ENCODE measurements at places on chromosomes 16 and 17.
A peak's percentile ranks its signal among the peaks of the same experiment; 100 is the strongest.

- no peak for DNase-seq
These were observed 28.3 kb downstream of the NLRC3 start for GRCh38 chr16:3548859-3549258.

GRCh38 chr16:1052721-1053120 lies 19.8 kb upstream of the SSTR5 start:
- no peak for DNase-seq

DNA sequence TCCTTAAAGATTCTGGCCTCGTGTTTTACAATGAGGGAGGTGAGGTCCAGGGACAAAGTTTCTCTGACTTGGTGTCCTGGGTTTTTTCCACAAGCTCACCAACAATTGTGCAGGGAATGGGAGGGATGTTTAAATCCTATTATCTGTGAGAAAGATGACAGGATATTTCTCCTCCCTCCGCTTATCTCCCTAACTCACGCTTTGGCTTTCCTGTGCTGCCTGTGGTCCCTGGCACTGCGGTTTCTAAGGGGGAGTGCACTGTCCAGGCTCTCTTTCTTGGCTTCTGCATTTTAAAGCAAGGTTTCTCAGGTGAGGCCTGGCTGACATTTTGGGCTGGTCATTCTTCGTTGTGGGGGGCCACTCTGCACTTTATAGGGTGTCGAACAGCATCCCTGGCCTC lies 16.4 kb downstream of the GGA3 start:
- DNase-seq = no peak

GRCh38 chr17:39174920-39175694 lies 9.1 kb upstream of the ARL5C start:
- DNase-seq = peak; percentile 61

- DNase-seq = no peak
These were observed 32.3 kb downstream of the METRNL start for GRCh38 chr17:83111516-83112282.

DNA sequence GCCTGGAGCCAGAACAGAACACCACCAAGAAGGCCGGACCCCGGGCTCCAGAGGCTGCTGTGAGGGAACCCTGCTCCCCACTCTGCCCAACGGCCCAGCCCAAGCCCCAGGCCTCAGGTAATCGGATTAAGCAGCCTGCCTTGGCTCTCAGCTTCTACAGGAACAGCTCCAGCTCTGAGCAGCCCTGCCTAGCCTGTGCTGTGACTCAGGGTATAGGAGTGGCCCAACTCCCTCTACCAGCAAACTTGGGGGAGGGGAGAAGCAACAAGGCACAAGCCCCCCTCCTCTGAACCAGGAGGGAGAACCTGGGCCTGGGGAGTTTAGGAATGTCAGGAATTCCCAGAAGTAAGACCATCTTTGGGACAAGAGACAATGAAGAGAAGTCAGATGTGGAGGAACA lies 849 bp upstream of the SOX15 start:
- no peak for DNase-seq

- no peak for DNase-seq
These were observed 97.1 kb downstream of the PITPNC1 start for GRCh38 chr17:67474081-67474661.

GRCh38 chr17:80416940-80417293 lies 1.9 kb downstream of the ENDOV start:
- no peak for DNase-seq

GRCh38 chr16:51458356-51459140 lies 307.5 kb upstream of the SALL1 start:
- DNase-seq = no peak

DNA sequence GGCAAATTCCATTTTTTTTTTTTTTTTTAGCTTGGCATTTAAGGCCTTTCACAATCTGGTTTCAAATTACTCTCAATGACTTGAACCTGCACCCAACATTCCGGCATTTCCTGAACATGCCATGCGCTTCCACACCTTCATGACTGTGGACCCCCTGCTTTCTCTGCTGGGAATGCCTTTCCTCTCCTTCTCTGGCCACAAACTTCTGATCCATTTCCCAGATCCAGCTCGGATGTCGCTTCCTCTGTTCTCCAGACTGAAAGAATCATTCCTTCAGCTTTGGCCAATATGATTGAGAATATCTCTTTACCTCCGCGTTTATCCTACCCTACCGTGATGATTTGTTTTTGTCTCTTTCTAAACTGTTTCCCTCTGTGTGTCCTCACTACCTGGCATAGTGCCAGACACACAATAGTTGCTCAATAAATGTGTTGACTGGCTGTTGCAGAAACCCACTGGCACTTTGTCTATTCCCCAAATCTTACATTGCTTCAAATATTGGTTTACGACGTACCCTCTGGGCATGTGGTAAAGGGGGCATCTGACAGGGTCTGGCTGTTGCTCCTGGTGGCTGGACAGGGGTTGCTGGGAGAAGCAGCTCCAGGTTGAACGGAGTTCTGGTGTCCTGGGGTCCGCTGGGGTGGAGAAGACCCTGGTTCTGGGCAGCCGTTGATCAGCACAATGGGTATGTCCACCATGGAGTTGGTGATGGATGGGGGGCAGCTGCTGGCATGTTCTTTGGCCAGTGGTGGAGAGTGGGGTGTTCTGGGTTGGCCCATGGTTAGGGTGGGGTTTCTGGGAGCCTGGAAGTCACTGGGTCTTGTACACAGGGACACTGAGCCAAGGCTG lies 14.7 kb downstream of the TNS4 start:
- DNase-seq = no peak

DNA sequence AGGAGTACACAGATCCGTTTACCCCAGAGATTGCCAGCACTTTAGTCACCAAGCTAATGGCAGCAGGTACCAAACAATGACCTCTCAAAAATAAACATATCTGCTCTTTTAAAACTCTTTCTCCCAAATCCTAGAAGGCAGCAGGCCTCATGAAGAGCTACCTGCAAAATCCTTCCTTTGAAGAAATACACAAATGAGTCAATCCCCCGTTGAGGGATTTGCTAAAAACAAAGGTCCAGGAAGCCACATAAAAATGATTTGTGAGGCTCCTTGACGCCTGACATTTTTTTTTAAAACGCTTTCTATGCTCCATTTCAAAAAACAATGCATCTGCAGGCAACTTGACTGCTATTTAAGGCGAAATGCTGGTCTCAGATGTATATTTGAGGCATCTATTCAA lies 58.2 kb downstream of the NACA2 start:
- DNase-seq = no peak

DNA sequence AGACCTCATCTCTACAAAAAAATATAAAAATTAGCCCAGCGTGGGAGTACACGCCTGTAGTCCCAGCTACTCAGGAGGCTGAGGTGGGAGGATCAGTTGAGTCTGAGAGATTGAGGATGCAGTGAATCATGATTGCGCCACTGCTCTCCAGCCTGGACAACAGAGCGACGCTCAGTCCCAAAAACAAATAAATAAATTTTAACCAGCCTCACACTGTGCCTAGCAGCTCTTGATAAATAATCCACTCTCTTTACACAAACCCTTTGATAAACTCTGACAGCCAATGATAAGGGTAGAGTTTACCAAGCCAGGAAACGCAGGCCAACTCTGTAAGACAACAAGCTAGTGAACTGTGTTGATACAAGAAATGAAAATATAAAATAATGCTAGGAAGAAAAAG lies 32.7 kb downstream of the LITAF start:
- DNase-seq = no peak

DNA sequence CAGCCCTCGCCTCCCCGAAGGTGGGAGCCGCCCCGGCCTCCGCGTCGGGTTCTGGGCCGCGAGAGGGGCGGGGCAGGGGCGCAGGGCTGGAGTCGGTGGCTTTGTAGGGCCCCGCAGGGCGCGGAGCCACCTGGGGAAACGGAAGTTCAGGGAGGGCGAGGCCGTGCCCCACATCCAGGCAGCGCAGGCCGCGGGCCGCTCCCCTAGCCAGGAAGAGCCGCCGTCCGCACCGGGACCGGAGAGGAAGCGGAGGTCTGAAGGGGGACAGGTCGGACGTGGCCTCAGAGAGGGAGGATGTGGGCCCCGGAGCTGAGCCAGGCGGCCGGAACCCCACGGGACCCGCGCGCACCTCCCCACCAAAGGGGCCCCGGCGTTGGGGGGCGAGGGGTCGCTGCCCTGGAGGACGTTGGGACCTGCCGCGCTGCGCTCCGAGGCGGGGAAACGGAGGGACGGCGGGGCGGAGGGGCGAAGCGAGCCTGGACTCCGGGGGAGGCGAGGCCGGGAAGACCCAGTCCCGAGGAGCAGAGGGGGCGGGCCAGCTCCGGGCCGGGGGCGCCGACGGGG lies 482 bp upstream of the SLC16A3 start:
- DNase-seq = peak; percentile 85

GRCh38 chr17:36509272-36509985 lies 22.9 kb downstream of the ZNHIT3 start:
- no peak for DNase-seq

DNA sequence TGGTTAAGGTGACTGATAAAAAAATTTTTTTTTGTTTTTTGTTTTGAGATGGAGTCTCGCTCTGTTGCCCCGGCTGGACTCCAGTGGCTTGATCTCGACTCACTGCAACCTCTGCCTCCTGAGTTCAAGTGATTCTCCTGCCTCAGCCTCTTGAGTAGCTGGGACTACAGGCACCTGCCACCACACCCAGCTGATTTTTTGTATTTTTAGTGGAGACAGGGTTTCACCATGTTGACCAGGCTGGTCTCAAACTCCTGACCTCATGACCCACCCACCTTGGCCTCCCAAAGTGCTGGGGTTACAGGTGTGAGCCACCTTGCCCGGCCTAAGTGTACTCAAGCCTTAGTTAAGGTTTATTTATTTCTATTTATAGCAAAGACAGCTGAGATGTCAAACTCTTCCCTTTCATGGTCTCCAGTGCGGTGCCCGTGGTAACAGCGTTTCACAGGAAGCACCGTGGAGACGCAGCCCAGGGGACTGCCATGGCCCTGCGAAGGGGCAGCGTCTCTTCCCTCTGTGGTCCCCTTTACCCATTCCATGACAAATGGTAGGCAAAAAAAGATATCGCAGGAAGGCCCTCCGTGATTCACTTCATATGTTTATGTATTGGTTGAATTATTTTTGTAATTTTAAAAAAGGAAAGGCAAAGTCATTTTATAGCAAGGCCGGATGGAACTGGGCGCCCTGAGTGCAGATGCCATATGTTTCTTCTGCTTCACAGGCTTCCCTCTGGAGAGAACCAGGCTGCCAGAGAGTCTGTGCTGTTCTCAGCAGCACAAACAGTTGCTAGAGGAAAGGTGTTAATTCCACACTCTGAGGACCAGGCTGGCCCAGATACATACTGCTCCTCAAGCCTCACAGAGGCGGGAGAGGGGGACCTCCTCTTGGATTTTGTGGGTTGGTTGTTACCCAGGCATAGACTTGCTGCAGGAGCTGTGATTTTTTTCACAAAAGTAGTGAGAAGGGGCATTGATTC lies 29.2 kb downstream of the DDX19A start:
- DNase-seq = no peak

GRCh38 chr17:50471009-50471905 lies 2.6 kb upstream of the CHAD start:
- DNase-seq = no peak

- no peak for DNase-seq
These were observed 135.7 kb downstream of the ABCA8 start for GRCh38 chr17:68819465-68819864.

DNA sequence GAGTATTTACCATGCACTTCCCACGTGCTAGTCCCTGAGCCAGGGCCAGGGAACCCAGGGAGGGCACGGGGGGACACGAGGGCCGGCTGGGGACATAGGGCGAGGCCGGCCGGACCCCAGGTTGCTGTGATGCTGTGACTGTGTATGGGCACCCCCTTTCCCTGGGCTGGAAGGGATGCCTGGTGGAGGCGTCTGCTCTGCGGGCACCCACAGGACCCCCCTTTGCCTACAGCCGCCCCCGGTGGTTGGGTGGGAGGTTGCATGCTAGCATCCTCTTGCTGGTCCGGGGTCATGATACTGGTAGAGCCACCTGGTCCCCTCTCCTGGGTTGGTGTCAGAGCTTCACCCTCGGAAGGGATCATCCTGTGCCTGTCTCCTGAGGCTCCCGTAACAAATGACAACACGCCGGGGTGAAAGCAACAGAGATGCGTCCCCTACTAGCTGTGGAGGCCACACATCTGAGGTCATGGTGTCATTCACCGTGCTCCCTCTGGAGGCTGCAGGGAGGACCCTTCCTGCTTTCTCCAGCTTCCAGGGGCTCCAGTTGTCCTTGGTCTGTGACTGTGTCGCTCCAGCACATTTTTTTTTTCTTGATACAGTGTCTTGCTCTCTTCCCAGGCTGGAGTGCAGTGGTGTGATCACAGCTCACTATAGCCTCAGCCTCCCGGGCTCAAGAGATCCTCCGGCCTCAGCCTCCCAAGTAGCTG lies 3.1 kb upstream of the CIAO3 start:
- no peak for DNase-seq

DNA sequence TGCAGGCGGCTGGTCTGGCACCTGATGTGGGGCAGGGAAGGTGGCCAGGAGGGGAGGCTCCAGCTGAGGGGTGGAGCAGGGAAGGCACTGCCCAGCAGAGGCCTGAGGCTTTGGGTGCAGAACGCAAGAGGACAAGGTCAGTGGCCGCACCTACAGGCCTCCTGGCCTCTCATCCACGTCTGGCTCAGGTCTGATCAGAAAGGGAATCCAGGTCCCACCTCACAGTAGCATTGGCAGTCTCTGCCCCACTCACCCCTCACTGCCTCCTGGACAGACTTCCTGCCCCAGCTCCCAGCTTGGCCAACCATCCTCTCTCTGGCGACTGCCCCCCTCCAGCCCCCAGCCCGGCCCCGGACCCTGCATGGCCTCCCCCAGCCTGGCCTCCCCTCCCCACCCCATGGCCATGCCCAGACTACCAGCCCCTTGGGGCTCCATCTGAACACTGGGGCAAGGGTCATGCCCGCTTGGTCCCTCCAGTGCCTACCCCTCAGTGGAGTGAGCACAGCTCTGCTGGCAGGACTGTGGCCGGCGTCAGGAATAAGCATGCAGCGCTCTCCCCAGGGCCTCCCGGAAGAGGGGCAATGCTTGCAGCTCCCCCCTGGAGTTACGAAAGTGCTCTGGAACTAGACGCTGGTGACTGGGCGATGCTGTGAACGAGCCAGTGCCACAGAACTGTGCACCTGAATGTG lies 4.6 kb downstream of the UTS2R start:
- DNase-seq = no peak

DNA sequence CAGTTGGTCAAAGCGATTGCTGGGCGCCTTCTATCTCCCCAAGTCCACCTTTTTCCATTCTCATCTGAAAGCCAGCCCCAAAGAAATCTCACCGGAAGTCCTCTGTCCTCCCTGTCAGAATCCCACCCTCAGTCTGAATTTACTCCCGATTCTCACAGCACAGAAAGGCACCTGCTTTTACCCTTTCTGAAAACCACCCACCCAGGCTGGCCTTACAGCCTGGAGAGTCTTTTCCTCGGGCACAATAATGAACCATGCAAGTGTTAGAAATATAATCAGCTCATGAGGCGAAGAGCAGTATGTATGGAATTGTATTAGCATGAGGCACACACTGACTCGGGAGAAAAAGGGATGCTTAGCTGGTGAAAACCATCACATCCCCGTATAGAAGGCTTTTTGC lies 1.2 kb upstream of the ZFHX3 start:
- no peak for DNase-seq

DNA sequence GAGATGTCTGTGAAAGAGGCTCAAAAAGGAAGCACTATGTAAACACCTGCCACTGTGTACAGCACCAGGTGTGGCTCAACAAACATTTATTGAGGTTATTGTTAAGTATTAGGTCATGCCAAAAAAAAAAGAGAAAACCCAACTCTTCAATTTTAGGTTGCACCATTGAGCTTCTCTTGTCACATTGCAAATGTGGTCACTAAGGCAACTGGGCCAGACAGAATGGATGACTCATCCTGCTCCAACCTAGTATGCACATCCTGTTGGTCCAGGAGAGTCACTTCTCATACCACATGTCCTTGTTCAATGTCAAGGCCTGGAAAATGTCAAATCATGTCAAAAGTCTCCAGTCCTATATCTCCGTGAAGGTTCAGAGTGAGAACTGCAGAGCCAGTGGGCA lies 25.0 kb downstream of the HOXB1 start:
- DNase-seq = peak; percentile 29

- no peak for DNase-seq
These were observed 1.5 kb upstream of the TTYH2 start for GRCh38 chr17:74211912-74212208.
